ENCODE measurements at places on chromosomes 2 and 18.

GRCh38 chr18:75844146-75844545, 416.6 kb upstream of the SMIM21 start:
- DNase-seq: no peak

GRCh38 chr2:27264253-27264752, 1.5 kb upstream of the SLC30A3 start:
- DNase-seq: no peak

DNA sequence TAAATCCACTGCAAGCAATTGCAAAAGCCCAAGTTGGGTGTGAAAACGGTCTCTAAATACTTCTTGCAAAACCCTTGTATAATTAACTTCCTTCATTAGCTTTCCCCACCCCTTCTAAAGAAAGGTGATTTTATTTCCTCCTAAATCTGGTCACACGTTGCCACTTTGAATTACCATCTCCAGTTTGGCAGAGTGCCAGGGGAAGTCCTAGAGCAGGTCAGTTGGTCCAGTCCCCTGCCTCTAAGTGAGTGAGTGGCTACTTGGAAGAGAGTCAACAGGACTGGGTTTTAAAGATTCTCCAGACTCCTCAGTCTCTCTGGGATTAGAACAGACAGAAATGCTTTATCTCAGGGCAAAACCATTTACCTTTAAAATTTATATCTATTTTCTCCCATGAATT, 18.7 kb upstream of the LYPD6B start:
- no peak for DNase-seq

GRCh38 chr18:7566567-7567473, at the start of gene PTPRM:
PTPRM (plus strand) TSS chr18:7567316; CDS start chr18:7567819, 503 bp downstream.
- no peak for DNase-seq

- no peak for DNase-seq
Measured at GRCh38 chr18:26656944-26657536, 108.7 kb upstream of the KCTD1 start.

GRCh38 chr2:48938231-48938630, 182.7 kb upstream of the LHCGR start:
- no peak for DNase-seq

- no peak for DNase-seq
Measured at GRCh38 chr2:98050070-98050469, 36.9 kb upstream of the VWA3B start.

DNA sequence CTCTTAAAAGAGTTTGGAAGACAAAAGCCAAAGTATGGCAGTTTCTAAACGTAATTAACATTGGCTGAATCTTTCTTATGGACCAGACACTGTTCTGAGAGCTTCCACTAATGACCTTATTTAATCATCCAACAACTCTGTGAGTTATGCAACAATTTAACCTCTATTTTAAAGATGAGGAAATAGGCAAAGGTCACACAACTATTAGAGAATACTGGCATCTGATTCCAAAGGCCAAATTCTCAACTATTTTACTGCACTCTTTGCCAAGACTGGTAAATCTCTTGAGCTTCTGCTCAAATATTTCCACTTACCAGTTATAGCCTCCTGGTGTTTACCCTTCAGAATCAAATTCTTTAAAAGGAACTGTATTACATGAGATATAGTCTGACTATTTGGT, 42.1 kb upstream of the ERMN start:
- DNase-seq: no peak

- DNase-seq: no peak
Measured at GRCh38 chr18:45326505-45326904, 288.8 kb upstream of the SLC14A2 start.

GRCh38 chr2:30692829-30693275, 114.4 kb downstream of the CAPN13 start:
- DNase-seq: no peak

- no peak for DNase-seq
Measured at GRCh38 chr2:105442056-105442455, 43.2 kb upstream of the FHL2 start.

GRCh38 chr2:157152362-157152761, 105.1 kb upstream of the GALNT5 start:
- DNase-seq: no peak

- no peak for DNase-seq
Measured at GRCh38 chr18:8424917-8425725, 184.1 kb upstream of the RAB12 start.

- DNase-seq: no peak
Measured at GRCh38 chr18:51134721-51135120, 62.8 kb downstream of the MEX3C start.
